ENCODE measurements at places on chromosomes 1 and 21.

DNA sequence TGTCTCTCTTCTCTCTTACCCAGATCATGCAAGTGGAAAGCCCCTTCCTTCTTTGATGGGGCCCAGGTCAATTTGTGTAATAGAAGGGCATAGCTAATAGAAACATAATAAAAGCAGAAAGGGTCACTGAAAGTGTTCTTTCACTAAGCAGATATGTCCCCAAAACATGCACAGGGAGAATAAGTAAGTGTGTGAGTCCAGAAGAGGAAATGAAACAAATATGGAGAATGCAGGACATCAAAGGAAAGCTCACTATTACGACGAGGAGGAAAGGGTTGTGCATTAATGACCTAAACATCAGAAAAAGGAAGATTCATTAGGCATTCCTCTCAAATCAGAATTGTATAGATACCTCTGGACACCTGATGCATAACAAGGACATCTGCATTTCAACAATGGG is 81.4 kb upstream of the SMYD2 start:
- no peak for DNase-seq

- DNase-seq = no peak
These were observed 220.9 kb upstream of the JUN start for GRCh38 chr1:59004755-59005154.

DNA sequence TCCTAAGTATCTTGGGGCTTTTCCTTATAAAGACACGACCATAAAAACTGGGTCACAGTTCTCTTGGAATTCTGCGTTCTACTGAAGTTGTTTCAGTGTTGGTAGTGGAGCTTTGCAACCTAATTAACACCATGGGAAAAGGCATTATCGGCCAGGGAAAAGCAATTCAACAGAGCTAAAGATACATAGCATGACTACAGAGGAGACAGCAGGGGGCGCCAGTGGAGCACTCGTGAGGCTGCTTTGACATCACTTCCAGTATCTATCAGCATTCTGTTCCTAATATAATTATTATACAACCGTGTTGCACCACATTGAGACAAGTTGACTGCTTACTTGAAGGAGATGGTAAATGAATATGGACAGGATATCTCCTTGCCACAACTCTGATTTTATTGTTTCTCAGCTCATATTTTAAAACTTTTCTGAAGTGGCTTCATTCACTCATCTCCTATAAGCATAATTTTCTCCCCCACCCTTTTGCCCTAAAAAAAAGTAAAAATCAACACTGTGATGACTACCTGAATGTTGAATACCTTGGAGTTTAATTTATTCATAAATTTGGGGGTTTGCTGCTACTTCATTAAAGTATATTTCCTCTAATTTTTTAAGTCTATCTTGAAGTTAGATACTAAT is 39.4 kb downstream of the ZP4 start:
- peak; percentile 2 for DNase-seq

- no peak for DNase-seq
These were observed 4.9 kb downstream of the PBX1 start for GRCh38 chr1:164563721-164564360.

- no peak for DNase-seq
These were observed 1729.9 kb downstream of the NCAM2 start for GRCh38 chr21:22728091-22728490.

- no peak for DNase-seq
These were observed 271.6 kb downstream of the LMO4 start for GRCh38 chr1:87600055-87600850.

DNA sequence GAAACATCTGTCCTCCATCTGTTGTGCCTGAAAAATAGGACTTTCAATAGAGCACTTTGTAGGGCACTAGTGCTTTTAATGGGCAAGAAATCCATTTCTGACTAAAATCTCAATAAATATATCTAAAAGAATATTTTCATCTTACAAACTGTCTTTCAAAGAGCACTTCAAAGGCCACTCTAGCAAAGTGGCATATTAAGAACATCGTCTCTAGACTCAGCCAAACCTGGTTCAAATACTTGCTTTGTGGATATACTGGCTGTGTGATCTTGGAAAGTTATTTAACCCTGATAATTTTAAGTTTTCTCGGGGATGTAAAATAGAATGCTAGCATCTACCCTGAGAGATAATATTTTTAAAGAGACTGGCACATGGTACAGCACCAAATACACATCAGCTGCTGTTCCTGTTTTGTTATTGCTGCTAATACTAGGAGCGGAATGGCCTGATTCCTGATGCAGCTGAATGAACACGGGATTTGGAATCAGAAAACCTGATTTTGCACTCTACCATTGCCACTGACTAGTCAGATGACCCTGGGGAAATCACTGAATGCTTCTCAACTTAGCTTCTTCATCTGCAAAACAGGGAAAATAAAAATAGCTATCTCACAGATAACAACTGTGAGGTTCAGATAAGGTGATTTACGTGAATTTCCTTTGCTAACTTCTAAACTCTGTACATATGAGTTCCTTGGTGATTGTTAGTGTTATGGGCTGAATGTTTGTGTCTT is 25.2 kb upstream of the LRRC8C start:
- no peak for DNase-seq

DNA sequence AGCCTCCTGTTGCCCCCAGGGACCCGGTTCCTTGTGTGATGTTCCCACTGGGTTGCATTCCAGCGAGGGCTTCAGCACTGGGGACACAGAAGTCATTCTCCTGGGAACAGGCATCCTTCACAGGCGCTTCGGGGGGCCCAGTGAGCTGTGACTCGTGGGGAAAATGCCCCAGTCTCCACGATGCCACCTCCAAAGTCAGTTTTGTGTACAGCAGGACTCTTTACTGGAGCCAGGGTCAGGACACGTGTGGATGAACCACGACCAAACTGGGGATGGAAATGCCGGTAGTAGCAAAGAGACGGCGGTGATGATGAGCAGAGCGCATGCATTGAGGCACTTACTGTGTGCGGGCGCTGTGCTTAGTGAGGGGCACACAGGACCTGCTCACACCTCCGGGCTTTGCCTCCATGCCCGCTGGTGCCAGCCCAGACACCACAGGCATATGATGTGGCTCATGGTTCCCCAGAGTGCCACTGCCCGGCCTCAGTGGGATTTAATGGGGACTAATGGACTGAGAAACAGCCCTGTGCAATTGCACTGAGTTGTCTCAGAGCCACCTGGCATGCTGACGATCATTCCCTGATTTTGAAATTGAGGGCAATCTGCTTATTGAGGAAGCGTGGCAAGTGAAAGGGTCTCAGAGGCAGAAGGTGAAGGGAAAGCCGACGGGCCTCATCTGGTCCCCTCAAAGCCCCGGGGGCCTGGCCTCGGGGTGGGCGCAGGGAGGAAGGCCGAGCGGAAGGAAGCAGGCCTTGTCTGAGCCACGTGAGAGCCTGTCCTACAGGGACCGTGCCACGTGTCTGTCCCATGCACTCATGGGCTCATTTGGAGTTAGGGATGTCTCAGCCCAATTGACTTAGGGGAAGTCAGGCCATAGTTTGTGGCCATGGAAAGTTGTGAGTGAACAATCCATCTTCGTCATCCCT is 91.4 kb downstream of the PDE9A start:
- no peak for DNase-seq

DNA sequence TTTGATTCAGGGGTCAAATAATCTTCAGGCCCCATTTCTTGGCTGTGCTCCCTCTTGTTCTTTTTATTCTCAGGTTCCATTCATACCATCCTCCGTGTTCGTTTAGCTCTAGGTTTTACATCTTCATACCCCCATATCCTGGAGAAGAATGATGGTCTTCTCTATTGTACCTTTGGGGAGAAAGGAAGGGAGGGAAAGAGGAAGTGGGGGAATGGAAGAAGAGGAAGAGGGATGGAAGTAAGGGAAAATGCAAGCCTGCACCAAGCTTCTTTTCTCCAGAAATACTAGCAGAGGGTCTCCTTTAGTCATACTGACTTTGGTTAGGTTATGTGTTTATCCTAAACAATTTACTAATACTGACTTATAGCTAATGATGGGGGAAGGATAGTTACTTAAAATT is 52.4 kb downstream of the FNBP1L start:
- DNase-seq = no peak

DNA sequence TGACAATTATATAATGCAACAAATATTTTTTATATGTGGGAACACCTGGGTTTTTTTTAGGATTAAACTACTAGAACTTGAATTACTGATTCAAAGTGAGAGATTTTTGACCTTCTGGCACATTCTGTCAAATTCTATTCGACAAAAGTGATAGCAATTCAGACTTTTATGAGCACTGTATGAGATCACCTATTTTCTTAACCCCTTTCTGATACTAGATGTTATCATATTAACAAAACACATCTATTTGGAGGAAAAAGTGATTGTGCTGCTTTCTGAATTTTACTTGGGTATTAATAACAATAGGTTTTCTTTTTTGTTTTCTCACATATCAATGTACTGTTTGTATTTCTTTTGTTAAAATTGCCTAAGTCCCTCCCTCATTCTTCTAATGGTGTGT is 174.9 kb upstream of the GREM2 start:
- DNase-seq = no peak

- no peak for DNase-seq
These were observed 35.1 kb downstream of the CATSPERE start for GRCh38 chr1:244496186-244496585.

DNA sequence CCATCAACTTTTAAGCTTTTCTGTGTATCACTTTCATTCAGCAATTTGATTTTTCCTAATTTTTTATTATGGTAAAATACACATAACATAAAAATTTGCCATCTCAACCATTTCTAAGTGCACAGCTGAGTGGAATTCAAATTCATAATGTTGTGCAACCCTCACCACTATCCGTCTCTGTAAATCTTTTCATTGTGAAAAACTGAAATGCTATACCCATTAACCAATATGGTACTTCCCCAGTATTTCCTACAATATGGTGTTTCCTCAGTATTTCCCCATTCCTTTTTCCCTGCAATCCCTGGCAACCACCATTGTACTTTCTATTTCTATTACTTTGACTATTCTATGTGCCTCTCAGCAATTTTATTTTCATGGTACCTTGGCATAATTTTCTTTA is 6.8 kb downstream of the STPG1 start:
- no peak for DNase-seq

- DNase-seq = no peak
These were observed 50.2 kb upstream of the ACTRT2 start for GRCh38 chr1:2971101-2971501.

- DNase-seq = no peak
These were observed 100.0 kb upstream of the EDEM3 start for GRCh38 chr1:184854496-184855140.

DNA sequence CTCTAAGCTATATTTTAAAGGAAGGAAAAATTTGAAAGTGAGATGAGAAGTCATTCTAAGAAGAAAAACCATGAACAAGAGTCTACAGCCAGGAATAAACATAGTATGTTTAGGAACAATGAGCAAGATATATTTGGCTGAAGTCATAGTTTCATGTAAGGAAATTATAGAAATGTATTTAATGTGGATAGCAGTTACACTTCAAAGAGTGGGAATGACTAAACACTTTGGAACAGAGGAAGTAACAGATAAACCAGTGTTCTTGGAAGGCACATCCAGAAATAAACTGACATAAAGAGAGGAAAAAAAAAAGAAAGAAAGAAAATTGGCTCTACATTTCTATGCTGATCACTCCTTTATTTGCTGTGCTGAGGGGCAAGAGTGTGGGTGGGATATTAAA is 18.0 kb downstream of the C8A start:
- DNase-seq = no peak

GRCh38 chr1:72986591-72987290 is 704.4 kb upstream of the NEGR1 start:
- no peak for DNase-seq

GRCh38 chr1:32341971-32342370 is 5.9 kb upstream of the MARCKSL1 start:
- DNase-seq = no peak

- no peak for DNase-seq
These were observed 21.8 kb downstream of the SLC27A3 start for GRCh38 chr1:153796786-153797659.

GRCh38 chr21:38170704-38171682 is 85.8 kb upstream of the KCNJ15 start:
- no peak for DNase-seq

DNA sequence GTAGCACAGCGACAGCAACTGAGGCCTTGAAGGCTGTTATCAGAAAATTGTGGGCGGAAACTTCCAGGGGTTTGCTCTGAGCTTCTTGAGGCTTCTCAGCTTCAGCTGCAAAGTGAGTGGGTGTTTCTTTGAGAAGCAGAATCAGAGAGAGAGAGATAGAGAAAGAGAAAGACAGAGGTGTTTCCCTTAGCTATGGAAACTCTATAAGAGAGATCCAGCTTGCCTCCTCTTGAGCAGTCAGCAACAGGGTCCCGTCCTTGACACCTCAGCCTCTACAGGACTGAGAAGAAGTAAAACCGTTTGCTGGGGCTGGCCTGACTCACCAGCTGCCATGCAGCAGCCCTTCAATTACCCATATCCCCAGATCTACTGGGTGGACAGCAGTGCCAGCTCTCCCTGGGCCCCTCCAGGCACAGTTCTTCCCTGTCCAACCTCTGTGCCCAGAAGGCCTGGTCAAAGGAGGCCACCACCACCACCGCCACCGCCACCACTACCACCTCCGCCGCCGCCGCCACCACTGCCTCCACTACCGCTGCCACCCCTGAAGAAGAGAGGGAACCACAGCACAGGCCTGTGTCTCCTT is at the start of gene FASLG:
Gene FASLG (plus strand): TSS at position 233 of the 583 bp plus-strand sequence. CDS start 99 bp downstream, at position 332.
- DNase-seq = no peak

DNA sequence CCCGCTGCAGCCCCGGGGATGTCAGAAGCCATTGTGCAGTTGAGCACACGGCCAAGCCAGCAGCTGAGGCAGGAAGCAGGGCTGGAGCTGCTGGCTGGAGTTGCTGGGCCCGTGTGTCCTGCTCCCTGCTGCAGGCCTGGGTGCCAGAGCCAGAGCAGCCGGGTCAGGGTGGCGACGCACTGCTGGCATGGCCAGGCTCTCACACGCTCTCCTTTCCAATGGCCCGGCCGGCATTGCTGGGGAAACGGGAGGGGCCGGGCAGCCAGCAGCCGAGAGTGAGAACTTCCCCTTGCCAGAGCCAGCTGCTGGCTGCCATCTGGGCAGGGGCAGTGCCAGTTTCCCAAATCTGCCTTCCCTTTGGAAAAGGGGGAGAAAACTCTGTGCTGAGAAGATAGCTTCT is 82.4 kb upstream of the PROX1 start:
- peak; percentile 69 for DNase-seq

All from hypothalamus (tissue), 51 donors.